Midbrain (tissue), 1 donor: ENCODE measurements at places on chromosomes 1 and 21.
A peak's percentile ranks its signal among the peaks of the same experiment; 100 is the strongest.

DNA sequence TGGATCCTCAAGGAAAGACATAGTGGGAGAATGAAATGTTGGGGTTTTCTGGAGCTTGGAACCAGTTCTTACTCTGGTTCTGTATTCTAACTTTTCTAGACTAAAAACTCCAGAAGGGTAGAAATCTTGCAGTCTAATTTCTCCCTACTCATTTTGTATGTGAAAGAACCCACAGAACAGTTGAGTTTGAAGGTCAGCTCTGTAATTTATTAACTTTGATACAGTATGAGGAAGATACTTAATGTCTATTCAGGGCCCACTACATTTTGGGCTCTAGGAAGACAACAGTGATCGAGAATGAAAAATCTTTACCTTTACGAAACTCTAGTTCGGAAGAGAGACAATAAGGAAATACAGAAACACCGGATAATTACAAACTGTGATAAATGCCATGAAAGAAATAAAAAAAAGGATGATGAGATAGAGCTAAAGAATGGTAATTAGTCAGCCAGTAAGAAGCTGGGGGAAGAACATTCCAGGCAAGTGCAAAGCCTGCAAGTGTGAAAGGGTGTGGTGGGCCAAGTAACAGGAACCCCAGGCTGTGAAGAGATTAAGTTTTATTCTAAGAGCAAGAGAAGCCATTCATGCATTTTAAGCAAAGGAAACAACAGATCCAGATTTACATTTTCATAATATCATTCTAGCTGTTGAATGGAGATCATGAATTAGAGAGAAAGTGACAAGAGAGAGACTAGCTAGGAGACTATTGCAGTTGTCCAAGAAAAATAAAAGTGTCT, 159.9 kb upstream of the HMCN1 start:
- no peak for DNase-seq

GRCh38 chr1:91057784-91058183, 35.9 kb upstream of the ZNF644 start:
- DNase-seq: no peak

GRCh38 chr1:210117198-210117597, 115.4 kb upstream of the SERTAD4 start:
- DNase-seq: no peak

GRCh38 chr1:203439131-203439730, 36.4 kb upstream of the PRELP start:
- DNase-seq: no peak

- DNase-seq: no peak
These were observed 29.3 kb downstream of the RAB4A start for GRCh38 chr1:229300099-229300757.

GRCh38 chr1:198360208-198360729, 180.2 kb downstream of the ATP6V1G3 start:
- DNase-seq: no peak

DNA sequence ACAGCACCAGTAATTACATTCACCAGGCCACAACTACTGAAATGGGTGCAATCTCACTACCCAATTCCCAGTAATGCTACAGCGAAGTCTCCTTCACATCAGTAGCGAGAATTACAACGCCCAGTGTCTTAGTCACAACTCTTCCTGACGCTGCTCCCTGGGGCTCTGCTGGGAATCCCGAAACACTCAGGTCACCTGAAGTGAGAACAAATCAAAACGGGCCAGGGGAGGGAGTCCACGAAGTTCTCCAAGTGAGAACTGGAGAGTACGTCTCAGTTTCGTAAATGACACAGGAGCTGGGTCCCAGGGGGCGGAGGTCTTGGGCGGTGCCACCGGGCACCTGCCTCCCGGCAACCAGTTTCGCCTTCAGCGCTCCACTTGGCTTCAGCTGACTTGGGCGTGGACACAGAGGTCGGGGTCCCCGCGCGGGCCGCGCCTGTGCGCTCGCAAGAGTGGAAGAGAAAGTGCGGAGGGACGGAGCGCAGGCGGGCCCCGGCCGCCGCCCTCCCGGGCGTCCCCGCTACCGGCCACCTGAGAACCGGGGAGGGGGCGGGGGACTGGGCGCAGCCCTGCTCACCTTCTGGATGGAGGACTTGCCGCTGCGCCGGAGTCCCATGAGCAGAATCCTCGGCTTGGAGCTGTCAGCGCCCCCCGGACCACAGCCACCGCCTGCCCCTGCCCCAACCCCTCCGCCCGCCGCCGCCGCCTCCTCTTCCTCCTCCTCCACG, 575 bp downstream of the RRAGC start:
- no peak for DNase-seq

DNA sequence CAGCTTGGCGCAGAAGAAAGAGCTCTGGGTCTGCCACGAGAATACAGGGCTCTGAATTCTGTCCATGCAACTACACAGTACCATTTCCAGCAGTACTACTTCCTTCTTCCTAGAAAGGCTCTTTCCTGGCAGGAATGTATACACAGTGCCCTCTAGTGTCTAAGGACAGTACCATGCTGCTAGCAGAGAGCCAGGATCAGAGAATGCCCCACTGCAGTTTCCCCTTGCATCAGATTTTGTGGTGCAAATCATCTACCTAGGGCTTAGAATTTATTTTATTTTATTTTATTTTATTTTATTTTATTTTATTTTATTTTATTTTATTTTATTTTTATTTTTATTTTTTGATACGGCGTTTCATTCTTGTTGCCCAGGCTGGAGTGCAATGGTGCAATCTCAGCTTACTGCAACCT, 50.8 kb downstream of the PAX7 start:
- no peak for DNase-seq

DNA sequence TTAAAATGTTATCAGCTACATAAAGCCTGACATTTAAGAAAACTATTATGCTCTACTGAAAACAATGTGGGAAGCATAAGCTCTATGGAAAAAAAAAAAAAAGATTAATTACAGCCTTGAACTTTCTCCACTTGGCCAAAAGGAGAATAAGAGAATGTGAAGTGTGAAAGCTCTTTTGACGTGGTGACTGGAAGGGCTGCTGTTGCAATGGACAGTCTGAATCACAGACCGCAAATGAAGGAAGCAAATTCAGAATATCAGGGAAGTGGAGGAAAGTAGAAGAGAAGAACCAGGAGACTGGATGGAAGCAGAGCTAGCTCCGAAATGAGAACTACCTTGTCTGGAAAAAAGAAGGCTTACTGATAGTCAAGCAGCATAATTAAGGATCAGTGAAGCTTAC, 106.8 kb downstream of the AK5 start:
- no peak for DNase-seq

GRCh38 chr1:165726169-165726568, 27.8 kb upstream of the ALDH9A1 start:
- no peak for DNase-seq

GRCh38 chr21:36035381-36035791, 24.9 kb downstream of the SETD4 start:
- no peak for DNase-seq

- DNase-seq: no peak
These were observed 113.2 kb upstream of the CYYR1 start for GRCh38 chr21:26686278-26686677.

DNA sequence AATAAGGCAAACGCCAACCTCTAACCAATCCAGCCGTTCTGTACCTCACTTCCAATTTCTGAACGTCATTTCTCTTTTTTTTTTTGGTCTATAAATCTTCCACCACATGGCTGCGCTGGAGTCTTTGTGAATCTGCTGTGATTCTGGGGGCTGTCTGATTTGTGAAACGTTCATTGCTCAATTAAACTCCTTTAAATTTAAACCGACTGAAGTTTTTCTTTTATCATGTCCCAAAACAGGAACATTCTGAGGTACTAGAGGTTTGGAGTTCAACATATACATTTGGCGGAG, 65.5 kb upstream of the BACH1 start:
- no peak for DNase-seq

DNA sequence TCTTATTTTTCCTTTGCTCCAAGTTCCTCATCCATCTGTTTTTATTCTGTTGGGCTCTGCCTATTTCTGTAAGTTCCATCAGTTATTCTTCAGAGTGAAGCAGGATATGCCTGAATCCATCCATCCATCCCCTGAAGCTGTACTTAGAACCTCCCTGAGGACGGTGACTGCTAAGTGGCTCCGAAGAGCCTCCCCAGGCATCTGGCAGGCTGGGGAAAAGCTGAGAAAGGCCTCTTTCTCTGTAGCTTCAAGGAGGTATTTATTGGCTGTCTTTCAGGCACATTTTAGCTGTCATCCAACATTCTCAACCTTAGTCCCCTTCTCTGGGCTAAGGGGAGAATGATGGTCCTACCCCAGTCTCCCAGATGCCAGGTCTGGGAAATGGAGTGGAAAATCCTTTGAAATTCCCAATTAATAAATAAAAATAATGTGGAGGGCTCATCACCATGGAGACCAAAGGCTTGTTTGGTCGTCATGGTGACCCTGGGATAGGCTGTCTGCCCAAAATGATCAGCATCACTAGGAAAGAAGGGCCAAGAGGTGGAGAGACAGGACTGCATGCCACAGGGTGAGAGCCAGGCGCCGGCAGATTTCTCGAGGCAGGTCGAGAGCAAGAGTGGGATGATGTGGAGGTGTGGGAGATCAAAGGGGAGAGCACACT, 82.0 kb downstream of the UBIAD1 start:
- peak; percentile 73 for DNase-seq

- no peak for DNase-seq
These were observed 275.5 kb downstream of the RGS7 start for GRCh38 chr1:241081473-241081872.

- peak; percentile 90 for DNase-seq
These were observed at the start of gene ADAMTS4 for GRCh38 chr1:161198897-161199431. ADAMTS4 (minus strand) TSS chr1:161199054; CDS start chr1:161198627, 427 bp downstream.

DNA sequence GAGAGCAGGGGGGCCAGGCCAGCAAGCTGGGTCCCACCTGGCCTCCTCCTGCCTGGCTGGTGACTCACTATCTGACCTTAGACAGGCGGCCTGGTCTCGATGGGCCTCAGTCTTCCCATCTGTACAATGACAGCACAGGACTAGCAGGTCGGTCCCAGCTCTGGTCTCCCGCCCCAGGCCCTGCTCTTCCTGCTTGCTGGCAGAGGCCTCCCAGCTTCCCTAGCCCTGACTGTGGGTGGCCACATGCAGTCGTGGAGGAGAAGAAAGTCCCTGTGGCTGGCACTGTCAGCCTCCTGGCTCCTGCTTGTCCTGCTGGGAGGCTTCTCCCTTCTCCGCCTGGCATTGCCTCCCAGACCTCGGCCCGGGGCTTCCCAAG, 817 bp downstream of the EXTL1 start:
- DNase-seq: no peak

GRCh38 chr1:34379911-34380310, 203.2 kb downstream of the C1orf94 start:
- no peak for DNase-seq

DNA sequence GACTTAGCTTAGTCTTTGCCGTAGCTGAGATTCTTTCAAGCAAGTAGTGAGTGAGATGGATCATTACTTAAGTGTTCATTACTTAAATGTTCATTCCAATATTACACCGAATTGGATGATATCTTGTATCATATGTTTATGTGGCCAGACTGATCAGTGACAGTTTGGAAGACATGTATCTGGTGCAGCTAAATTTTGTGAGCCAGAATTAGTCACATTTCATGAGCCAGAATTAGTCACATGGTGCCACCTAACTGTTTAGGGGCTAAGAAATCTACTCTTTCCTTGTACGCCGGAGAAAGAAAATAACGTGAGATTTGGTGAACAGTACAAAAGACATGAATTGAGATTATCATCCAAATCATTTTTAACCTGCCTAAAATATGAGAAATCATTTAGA, 355.6 kb downstream of the USP25 start:
- peak; percentile 62 for DNase-seq

DNA sequence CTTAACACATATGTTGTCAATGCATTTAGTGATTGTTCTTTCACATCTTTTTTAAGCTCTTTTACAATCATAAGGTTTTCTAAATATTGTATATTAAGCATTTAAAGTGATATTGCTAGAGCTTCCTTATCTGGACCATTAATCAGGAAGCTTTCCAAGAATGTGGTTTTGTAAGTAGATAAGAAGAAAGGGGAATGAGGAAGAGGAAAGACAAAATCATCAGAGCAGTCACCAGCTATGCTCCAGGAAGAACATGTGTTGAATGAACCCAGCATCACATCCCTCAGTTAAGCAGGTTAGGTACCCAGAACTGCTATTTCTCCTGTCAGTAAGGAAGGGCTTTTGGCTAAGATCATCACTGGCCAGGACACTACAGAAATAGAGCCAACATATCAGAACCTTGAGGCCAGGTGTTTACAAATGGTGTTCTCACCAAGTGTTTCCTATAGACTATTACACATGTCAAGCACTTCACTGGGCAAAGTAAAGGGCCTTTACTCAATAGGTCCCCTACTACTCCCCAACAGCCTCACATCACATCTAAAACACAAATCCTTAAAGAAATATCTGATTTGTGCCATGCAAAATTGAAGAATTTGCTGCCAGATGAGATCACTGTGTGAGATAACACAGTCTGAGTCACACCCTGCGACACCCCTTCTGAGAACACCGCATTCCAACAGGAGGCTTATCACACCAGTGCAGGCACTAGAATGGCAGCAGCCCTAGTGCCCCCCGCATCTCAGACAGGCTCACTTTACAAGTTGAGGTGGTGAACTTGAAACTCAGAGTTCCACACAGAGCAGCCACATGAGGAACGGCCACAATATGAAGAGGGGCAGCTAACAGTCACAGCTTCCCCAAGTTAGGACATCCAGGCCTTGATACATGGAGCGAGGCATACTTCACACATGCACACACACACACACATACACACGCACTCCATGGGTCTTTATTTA, 1.8 kb upstream of the SPRR2A start:
- no peak for DNase-seq

GRCh38 chr1:156508955-156509234, 8.3 kb upstream of the MEF2D start:
- DNase-seq: no peak

DNA sequence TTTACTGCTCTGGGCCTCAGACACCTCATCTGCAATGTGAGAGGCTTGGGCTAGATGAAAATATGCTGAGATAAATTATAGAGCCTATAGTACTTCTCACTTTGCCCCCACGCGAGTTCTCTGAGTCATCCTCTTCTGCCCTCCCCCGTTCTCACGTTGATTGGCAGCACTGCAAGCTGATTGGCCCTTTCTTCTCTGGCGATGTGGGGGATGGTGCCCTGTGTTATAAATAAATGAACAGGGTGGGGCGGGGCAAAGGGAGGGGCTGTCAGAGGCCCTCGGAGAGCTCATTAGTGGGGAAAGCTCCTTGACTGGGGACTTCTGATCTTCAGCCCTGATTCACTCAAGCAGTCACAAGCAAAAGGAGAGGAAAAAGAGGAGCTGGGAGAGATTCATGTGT, 64.3 kb upstream of the ZC3H12A start:
- no peak for DNase-seq

DNA sequence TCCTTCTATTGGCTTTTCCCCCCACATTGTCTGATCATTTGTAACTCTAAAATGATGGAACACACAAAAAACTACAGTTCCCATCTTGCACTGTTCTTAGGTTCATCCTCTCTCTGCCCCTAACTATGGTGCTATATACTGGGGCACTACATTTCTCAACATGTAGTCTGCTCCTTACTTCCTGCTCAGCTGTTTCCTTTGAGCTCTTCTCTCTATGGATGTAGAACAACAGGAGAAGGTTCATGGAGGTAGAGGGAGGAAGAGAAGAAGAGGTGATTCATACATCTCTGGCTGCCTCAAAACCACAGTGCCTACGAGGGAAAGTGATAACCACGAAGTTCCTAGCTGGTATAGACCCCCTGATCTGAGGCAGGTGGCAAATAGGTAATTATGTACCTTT, 7.0 kb upstream of the C1orf146 start:
- no peak for DNase-seq

GRCh38 chr1:162310337-162310736, 66.3 kb downstream of the SPATA46 start:
- no peak for DNase-seq
